ENCODE measurements at places on chromosomes 5 and 9. TPM values are rescaled to one million over a fixed set of nuclear protein-coding genes. Genes with fewer than 3 reads are reported as not detected.

DNA sequence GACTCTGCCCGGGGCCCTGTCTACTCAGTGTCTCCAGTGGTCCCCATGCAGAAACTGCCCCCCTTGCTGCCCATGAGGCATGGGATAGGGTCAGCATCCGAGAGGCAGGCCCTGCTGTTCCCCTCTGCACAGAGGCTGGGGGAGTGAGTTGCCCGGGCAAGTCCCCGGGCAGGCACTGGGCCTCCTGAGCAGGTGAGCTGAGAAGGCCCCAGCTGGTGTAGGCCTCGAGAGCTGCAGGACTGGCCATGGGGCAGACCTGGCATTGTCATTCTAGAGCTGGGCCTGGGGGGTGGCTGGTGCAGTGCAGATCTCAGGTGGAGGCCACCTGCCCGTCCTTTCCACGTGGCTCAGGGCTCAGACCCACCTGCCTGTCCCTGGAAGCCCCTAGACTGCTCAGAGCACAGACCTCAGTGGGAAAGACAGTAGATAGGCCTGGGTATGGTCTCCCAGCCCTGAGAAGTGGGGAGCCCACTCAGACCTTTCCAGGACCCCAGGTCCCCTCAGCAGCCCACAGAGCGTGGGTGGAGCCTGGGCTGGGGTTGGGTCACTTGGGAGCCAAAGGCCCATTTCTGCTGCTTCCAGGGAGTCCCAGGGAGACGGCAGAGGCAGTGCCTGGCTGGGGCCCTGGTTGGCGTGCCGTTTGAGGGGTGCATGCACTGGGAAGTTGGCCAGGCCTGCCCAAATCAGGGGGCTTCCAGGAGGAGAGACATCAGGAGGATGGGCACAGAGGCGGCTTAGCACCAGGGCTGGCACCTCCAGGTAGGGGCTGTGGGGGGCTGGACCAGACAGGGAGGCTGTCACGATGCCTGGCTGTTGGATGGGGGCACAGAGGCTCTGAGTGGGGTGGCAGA is 4.8 kb upstream of the NOTCH1 start:
- DNase-seq = no peak

Gene TIMD4
- total RNA-seq = not detected

GRCh38 chr5:133113331-133114061 is 61.7 kb downstream of the HSPA4 start:
- no peak for DNase-seq

- DNase-seq = peak; percentile 74
These were observed 708 bp upstream of the TUBB4B start for GRCh38 chr9:137240318-137240840.

Gene TLX3
- 161 TPM for total RNA-seq

- peak; percentile 29 for DNase-seq
These were observed 3.8 kb downstream of the FAM219A start for GRCh38 chr9:34454571-34455065.

Data from glutamatergic neuron (in vitro differentiated cells).